ENCODE measurements at places on chromosomes 2 and 18. TPM values are rescaled to one million over a fixed set of nuclear protein-coding genes. Genes with fewer than 3 reads are reported as not detected.

DNA sequence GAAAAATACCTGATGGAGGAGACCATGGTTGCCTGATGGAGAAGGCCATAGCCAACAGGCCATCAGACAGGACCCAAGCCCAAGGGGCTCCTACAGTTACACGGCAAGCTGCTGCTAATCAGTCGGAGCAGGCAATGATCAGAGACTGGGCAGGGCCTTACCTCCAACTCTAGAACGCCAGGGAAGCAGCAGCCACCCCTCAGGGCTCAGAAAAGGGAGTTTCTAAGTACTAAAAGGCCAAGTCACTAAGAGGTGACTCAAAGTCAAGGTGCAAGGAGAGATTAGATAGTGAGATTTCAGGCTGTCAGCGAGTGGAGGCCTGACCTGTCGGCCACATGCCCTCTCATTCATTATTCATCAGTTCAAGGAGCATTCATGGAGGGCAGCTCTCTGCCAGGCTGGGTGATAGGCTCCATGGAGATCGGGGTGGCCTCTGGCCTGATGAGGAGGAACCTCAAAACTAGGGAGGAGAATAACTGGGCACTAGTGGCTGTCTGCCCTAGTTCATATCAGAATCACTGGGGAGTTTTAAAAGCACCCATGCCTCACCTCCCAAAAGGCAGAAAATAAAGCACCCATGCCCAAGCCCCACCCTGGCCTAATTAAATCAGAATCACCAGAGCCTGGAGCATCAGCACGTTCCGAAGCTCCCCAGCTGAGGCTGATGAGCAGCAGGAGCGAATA lies 3.6 kb downstream of the VIL1 start:
- no peak for DNase-seq

- peak; percentile 13 for DNase-seq
Measured at GRCh38 chr18:22349317-22349898, 68.3 kb downstream of the CTAGE1 start.

GRCh38 chr2:224104668-224105386 lies 65.7 kb upstream of the SERPINE2 start:
- no peak for DNase-seq

DNA sequence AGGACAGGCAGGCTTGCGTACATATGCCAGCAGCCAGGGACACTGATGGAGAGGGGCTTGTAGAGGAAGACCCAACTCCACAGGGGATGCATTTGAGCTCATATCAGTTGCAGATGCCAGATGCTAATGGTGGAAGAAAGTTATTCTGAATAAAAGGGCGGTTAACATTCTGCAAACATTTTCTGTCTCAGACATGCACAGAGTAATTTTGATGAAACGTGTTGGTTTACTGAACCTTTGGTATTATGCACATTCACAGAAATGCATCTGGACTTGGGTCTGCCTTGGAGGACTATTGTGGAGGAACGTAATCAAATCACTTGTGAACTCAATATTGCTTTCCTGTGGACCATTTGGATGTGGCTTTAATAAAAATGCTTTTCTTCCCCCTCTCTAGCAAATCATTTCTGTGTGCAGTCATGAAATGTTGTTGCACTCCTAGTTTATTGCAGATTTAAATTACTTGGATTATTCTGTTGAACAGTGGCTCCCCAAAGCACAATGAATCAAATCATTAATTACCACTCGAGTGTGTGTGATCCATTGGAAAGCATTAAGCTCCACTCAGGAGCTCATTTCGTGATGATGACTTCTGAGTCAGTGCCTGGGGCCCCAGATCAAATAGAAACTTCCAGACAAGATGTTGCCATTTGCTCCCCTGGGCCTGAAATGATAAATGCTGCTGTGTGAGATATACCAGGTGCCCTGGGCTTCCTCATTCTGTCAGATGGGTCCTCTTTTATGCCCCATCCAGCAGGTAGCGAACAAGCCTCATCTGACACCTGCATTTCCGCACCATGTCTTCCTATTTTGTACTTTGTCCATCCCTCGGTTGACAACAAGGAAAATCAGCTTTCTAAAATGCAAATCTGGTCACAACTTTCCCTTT lies 697.0 kb upstream of the HS6ST1 start:
- DNase-seq, result no peak

- DNase-seq, result no peak
Measured at GRCh38 chr2:170862286-170862902, 45.7 kb downstream of the GAD1 start.

GRCh38 chr2:19886261-19886660 lies 15.5 kb downstream of the TTC32 start:
- no peak for DNase-seq

DNA sequence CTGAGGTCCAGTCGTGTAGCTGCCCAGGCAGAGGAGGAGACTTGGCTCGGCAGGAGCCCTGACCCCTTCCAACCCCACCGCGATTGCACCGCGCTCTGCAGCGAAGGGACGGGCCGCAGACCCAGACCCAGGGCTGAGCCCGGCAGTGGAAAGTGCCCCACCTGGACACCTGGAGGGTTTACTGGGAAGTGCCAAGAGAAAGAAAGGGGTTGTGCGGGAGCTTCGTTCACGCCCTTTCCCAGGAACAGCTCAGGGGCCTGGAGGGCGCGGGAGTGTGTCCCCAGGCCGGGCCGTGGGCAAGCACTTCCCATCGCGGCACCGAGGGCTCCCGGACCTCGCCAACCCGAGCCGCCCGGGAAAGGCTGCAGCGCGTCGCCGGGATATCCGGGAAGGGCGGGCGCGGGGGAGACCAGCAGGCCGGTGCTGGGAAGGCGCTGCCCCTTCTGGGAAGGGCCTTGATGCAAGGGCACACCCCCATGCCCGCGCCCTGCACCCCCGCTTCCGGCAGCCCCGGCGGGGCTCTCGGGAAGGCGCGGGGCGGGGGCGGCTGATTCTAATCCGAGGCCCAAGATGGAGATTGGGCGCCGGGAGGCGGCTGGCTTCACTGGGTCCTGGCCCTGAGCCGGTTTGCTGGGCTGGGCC lies 36.1 kb upstream of the MRPL33 start:
- peak; percentile 76 for DNase-seq

POTEI gene
- not detected for total RNA-seq

MEP1B gene
- not detected for total RNA-seq

STON1 gene
- total RNA-seq, result 3.7 TPM

ALPI gene
- not detected for total RNA-seq

Data from M059J (cell line).